Stimulated activated CD4-positive, alpha-beta T cell treated with anti-CD3 and anti-CD28 coated beads, Interleukin-1b, Interleukin-23, amount 100 ng/mL, for 24 hours (primary cell): ENCODE measurements at places on chromosomes 1 and 21.

DNA sequence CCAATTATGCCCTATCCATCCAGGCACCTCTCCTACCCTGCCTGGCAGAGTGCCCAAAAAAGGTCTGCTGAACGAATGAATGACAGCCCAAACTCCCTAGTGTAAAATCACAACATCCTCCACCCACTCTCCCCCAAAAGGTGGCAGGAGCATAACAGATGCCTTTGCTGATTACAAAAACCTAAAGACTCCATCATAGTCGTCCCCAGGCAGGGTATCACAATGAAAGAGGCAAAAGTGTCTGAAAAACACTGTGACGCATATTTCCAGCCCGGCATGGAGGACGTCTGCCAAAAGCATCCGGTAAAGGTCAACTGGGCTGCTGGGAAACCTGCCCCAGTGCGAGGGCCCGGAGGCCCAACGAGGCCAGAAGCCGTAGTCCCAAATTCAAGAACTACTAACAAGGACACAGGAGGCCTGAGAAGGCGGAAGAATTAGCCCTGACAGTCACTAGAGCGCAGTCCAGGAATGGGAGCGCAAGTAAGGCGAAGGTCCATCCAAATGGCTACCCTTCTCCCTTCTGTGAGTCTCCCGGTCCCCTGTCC lies 576 bp downstream of the SMIM12 start:
- DNase-seq: no peak

DNA sequence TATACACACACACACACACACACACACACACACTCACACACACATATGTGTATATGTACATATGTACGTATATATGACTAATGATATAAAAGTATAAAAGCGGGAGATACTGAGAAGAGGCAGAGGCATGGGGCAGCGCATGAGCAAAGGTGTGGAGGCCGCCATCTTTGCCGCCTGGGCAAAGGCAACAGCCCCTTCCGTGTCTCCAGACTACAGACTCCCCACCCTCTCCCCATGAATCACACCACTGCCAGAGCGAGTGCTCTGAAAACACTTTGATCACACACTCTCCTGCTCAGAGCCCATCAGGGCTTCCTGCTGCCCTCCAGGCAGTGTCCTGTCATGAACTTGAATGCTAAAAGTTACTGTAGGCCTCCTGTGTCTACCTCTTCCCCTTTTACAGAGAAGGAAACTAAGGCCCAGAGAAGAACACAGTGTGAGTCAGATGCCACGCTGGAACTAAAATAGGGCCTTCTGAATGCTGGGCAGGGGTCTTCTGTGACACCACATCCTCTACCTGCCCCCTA lies 54.7 kb upstream of the SSBP3 start:
- DNase-seq: no peak

DNA sequence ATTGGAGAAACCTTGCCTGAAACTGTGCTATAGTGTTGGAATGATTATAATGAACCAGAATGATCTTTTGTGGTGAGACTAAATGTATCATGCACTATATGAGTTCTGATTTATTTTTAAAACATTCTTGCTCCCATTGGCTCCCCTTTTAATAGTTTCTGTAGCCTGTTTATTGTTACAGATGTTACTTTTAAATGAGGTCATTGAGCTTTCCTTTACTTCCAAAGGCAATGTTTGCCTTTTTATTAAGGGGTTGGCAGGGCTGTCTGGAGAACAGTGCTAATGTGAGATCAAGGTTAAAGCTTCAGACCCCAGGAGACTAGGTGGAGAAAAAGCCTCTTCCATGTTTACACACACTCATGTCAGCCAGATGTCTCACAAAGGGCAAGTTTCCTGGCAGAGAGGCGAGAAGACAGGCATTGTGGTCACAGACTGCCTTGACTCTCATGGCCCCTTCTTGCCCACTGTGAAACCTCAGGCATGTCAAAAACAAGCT lies 120.6 kb upstream of the RAVER2 start:
- no peak for DNase-seq

DNA sequence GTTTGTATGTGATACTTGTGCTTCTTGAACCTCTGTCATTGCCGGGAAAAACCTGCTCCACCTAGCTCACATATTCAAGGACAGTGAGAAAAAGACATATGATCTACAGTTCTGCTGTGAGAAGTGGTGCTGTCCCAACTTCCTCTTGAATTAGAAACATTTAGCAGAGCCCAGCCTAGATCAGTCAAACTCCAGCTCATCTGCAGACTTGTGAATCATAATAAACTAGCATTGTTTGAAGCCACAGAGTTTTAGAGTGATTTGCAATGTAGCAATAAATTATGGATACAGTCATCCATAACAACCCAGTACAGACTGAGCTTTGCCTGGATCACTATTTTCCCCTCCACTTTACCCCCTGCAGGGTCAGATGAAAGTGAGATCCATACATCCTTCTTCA lies 497.8 kb downstream of the PLA2G4A start:
- DNase-seq: no peak

- no peak for DNase-seq
Measured at GRCh38 chr1:236128646-236129178, 13.6 kb upstream of the GPR137B start.

GRCh38 chr1:225477296-225477911 lies 49.6 kb upstream of the LBR start:
- DNase-seq: no peak

GRCh38 chr1:230584660-230585059 lies 57.6 kb upstream of the COG2 start:
- DNase-seq: no peak

GRCh38 chr1:85884372-85885035 lies 176.3 kb upstream of the ZNHIT6 start:
- DNase-seq: no peak

- DNase-seq: peak; percentile 41
Measured at GRCh38 chr1:24321697-24322469, 2.7 kb downstream of the GRHL3 start.

DNA sequence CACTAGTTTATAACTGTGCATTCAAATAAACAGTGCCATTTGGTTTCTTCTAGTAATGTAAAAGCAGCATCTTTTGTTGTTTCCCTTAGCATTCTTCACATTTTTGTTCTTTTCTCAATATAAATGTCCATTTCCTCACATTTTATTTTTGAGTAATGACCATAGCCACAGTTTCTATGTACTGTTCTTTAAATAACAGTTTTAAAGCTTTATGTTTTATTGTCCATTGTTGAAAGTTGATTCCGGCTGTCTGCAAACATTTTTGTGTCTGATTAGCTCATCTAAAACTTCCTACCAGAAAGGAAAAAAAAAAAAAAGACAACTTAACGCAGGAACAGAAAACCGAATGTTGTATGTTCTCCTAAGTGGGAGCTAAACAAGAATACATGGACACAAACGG lies 139.7 kb downstream of the MAGI3 start:
- DNase-seq: no peak

DNA sequence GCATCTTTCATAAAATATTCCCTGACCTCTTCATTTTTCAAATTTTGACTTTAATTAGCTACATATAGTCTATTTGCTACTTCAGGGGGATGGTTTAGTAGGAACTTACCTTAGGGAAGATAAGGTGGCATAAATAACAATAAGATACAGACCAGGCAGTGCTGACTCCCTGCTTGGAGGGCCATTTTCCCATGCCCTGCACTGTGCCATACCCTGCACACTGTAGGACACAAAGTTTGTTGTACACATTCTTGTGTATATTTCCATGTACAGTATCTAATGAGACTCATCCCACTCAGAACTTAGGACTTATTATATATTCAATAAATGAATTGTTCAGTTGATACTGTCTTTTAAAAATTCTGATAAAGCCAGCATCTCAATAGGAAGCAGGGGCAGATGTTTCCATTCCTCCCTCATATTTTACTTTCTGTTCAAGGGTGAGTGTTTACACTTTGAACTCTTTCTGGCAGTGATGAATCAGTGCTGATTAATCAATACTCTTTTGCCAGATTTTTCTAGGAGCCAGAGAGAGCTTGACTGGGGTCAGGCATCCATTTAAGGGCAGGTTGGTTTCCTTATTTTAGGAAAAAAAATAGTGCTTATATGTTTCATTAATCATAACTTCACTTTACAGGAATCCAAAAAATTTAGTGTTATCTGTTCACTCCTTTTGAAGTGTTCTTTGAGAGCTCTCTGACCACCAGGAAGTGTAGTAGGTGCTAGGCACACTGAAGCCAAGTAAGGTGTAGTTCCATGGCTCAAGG lies 30.6 kb downstream of the MPZL1 start:
- DNase-seq: no peak

DNA sequence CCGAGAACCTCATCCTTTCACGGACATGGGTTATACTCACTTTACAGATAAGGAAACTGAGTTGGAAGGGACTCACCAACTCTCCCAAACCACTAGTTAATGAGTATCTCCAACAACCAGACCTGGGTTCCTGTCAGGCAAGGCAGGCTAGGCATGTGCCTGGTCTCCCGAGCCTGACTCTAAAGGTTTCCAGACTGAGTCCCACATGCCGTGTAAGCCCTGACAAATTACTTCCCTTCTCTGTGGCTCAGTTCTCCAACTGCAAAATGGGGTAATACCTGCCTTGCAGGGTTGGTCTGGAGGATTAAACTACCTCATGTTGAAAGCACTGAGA lies 34.3 kb downstream of the SSBP3 start:
- no peak for DNase-seq

DNA sequence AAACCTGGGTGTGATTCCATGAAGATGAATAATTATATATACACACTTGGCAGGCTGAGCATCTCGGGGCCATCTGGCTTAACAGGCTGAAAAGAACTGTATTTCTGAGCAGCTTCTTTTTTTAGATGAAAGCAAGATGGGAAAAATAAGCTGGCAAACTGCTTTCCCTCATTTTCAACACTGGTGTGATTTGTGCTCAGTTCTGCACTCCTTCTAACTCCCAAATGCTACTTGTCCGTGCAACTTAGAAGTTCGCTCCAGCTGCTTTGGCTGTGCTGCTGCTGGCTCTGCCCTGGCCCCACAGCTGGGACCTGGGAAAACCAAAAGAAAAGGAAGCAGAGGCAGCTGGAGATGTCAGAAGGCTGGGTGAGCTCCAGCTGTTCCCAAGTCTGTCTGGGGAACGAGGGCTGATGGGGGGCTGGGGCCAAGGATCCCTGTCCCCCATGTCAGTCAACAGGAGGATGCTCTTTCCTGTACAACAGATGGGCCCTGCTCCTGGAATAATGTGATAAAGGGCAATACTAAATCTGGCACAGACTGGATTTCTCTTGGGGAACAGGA lies 44.9 kb downstream of the PAFAH2 start:
- no peak for DNase-seq
